Fibroblast of skin of right biceps (primary cell): ENCODE measurements at places on chromosomes 1 and 21.
A peak's percentile ranks its signal among the peaks of the same experiment; 100 is the strongest.

DNA sequence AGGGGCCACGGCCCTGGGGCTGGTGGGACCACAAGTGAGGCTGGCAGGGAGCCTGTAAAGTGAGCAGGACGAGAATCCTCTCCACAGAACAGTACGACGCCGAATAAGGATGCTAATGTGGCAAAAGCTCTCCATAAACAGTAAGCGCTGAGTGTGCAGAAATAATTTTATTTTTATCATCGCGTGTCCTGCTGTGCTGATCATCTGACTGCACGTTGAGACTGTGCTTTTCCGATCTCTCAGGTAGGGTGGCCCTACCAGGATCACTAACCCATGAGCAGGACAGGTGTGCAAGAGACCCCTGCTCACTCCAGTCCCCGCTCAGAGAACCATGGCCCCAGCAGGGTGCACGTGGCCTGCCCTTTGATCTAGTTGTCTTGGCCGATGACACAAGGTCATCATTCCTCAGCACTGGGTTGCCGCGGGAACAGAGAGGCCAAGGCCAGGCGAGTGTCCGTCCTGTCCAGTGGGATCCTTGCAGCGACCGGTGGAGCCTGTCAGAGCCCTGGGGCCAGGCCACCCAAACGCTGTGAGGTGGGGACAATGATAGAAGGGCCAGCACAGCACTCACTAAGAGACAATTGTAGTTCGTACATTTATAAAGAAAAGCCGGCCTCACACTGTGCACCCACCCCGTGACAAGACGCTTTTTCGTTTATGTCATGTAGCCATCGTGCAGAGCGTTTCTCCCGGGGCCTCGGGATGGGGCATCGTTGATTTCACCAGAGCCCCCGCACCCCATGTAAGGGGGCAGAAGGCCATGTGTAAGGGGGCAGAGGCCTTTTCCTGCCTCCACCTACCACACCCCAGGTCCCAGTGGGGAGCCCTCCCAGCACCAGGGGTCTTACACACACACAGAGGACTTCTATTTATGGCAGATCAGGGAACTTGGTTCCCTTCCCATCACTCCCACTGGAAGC, 52.7 kb upstream of the ADARB1 start:
- no peak for DNase-seq

DNA sequence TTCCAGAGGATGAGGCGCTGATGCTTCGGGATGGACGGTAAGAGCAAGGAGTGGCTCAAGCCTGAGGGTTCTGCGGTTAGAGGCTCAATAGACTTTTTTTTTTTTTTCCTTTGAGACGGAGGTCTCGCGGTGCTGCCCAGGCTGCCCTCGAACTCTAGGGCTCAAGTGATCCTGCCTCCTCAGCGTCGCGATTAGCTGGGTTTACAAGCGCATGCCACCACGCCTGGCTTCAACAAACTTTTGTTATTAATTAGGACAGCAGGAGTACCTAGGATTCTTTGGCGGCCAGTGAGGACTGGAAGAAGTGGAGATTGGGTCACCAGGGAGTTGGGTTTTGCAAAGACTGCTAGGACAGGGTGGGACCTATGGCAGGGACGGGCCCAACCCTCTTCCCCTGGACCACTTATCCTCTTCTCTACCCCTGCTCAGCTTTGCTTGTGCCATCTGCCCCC, 587 bp downstream of the SCNM1 start:
- peak; percentile 64 for DNase-seq

- DNase-seq: no peak
Measured at GRCh38 chr1:15736038-15736891, at the start of gene SLC25A34. SLC25A34 (plus strand) TSS chr1:15736258; CDS start chr1:15736486, 228 bp downstream.

DNA sequence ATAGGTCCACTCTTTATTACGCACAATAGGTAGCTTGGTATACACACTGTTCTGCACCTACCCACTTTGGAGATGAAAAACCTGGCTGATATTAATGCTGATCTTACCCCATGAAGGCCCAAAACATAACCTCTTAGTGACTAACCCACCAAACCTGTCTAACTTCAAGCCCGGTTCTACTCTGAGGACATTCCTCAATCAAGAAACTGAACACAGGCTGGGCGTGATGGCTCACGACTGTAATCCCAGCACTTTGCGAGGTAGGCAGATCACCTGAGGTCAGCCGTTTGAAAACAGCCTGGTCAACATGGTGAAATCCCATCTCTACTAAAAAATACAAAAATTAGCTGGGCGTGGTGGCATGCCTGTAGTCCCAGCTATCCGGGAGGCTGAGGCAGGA, 50.5 kb downstream of the EYA3 start:
- DNase-seq: no peak

DNA sequence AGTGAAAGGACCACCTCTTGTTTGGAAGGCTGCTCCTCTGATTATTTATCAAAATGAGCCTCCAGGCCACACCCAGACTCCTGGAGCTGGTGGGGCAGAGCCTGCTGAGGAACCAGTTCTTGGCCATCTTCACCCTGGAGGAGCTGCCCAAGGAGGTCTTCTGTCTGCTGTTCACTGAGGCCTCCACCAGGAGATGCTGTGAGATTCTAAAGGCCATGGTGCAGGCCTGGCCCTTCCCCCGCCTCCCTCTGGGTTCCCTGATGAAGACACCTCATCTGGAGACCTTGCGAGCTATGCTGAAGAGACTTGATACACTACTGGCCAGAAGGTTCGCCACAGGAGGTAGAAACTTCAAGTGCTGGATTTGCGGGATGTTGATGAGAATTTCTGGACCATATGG, 61.7 kb upstream of the GJA8 start:
- no peak for DNase-seq
